ENCODE measurements at places on chromosomes 3 and 15.

DNA sequence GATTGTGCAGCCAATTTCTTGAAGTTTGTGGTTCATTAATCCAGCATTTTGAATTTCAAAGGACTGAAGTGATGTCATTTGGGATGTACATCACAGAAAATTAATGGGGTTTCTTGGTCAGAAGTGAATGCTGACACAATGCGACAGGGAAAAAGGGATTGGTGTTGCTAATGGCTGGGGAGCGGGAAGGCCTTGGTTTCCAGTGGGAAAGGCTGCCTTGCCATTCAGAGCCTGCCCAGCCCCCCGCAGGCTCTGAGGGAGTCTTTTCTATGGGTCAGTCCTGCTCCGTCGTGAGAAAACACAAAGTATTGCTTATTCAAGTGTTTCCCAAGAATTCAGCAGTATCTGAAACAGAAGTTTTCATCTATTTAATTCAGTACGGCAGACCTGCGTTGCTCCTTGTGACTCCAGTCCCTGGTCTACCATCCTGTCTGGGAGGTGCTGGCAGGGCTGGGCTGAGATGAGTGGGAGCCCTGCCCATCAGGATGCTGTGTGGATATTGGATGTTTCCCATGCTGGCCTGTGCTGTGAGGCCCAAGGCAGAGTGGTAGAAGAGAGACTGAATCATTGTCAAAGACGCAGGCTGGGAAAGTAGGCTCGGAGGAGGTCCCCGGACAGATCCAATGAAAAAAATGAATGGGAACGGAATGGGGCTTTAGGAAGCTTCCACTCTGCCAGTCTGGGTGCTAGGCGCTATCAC is 111.2 kb upstream of the KLHL25 start:
- H3K4me3 ChIP-seq, result no peak overlapping the region
- no peaks in the 10 kb centered on the region for H3K27me3 ChIP-seq
- no peak for DNase-seq
- no peaks in the 10 kb centered on the region for H3K36me3 ChIP-seq
- no peak overlapping the region for H3K27ac ChIP-seq

- H3K27ac ChIP-seq, result no peak overlapping the region
- no peaks in the 10 kb centered on the region for H3K27me3 ChIP-seq
- peaks cover 36% of the 10 kb centered on the region for H3K36me3 ChIP-seq
- no peak overlapping the region for H3K4me3 ChIP-seq
Measured at GRCh38 chr3:125011941-125012340, 43.9 kb downstream of the HEG1 start.

- no peak overlapping the region for H3K27ac ChIP-seq
- DNase-seq, result no peak
- H3K36me3 ChIP-seq, result no peaks in the 10 kb centered on the region
Measured at GRCh38 chr3:21446027-21446426, 305.0 kb downstream of the ZNF385D start.

DNA sequence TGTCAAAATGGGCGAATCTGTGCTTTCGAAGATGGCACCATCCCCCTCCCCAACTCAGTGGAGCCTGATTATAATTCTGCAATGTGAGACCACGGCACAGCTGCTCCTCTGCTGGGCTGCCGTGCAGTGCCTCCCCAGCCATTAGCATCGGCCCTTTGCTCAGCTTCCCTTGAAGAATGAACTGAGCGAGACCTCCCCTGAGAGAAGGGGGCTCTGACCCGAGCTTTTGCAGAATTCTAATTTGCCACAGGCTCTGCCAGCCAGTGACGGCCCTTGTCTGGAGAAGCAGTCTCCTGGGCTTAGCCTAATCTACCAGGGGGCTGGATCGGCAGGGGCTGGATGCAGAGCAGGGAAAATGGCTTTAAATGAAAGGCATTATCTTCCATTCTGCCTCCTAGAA is 57.2 kb downstream of the GLDN start:
- H3K4me1 ChIP-seq, result no peaks in the 10 kb centered on the region
- no peaks in the 10 kb centered on the region for H3K27me3 ChIP-seq
- H3K36me3 ChIP-seq, result no peaks in the 10 kb centered on the region
- H3K27ac ChIP-seq, result no peak overlapping the region

DNA sequence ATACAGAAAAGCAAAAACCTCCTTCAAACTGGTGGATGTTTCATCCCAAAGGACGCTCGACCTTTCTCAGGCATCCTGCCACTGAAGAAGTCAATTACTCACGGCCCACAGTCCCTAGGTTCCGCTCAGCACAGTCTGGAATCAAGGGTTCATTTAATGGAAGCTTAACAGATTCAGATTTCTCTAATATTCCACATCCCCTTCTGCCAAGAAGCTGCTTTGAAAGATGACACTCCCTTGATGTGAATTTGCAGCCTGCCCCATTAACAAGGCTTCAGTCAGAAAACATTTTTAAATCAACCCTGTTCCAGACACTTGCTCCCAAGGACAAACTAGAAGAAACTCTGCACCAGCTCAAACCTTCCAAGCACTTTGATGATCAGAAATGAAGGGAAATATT is 81.2 kb downstream of the LIPC start:
- no peak for DNase-seq
- no peak overlapping the region for H3K4me3 ChIP-seq
- no peaks in the 10 kb centered on the region for H3K36me3 ChIP-seq
- no peaks in the 10 kb centered on the region for H3K4me1 ChIP-seq
- H3K27me3 ChIP-seq, result no peaks in the 10 kb centered on the region

Data from lung (tissue), 17 donors.